HCT116 (cell line): ENCODE measurements at places on chromosomes 2 and 18. TPM values are rescaled to one million over a fixed set of nuclear protein-coding genes. Genes with fewer than 3 reads are reported as not detected.

Gene HADHA
- total RNA-seq = 101 TPM

Gene DQX1
- total RNA-seq = 0.98 TPM

Gene SLC38A11
- not detected for total RNA-seq

Gene ANXA4
- 64.6 TPM for total RNA-seq

Gene ESPNL
- 0.22 TPM for total RNA-seq

Gene GPC1
- total RNA-seq = 79.1 TPM

Gene FSHR
- total RNA-seq = not detected

GRCh38 chr2:230981704-230982103 lies 14.2 kb upstream of the SPATA3 start:
- H3K4me3 ChIP-seq = no peak overlapping the region
- H3K27ac ChIP-seq = no peak overlapping the region
- no peaks in the 10 kb centered on the region for H3K27me3 ChIP-seq
- no peaks in the 10 kb centered on the region for H3K36me3 ChIP-seq

GRCh38 chr2:38528008-38528442 lies 74.7 kb downstream of the HNRNPLL start:
- DNase-seq = no peak
- no peaks in the 10 kb centered on the region for H3K27me3 ChIP-seq
- H3K36me3 ChIP-seq = no peaks in the 10 kb centered on the region
- H3K4me1 ChIP-seq = peaks cover 13% of the 10 kb centered on the region

DNA sequence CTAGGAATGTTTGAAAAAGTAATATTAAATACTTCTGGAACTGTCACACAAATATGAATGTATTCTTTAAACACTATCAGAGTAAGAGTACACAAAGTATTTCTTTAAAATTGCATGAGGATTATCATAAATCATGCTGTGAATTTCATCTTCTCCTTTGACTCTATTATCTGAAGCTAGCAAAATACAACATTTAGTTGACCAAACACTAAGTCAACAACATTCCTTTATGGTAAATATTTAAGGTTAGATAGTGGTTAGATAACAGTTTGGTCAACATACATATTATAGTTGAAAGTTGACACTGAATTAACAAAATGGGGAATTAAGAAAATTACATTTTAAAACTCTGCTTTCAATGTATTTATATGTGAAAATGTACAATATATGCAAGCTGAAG lies 72.1 kb upstream of the GRB14 start:
- no peaks in the 10 kb centered on the region for H3K36me3 ChIP-seq
- no peak for DNase-seq
- no peak overlapping the region for H3K4me3 ChIP-seq

DNA sequence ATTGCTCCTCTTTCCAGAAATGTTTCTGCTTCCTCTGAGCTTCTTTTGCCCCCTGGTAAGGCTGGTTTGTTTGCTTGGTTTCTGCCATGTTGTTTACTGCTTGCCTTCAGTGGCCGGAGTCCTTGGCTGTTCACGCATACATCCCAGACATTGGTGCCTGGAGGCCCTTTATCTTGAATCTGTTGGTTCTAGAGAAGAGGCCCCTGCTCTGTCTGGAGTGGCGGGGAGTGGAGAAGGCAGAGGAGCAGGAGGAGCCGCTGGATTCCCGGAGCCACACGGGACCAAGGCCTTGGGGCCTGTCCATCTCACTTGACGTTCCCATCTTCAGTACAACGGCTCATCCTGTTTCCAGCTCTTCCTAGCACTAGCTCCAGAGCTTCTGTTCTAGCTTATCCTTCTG lies 77.2 kb upstream of the PXDN start:
- peaks cover 4% of the 10 kb centered on the region for H3K4me1 ChIP-seq
- DNase-seq = no peak
- no peak overlapping the region for H3K27ac ChIP-seq
- no peak overlapping the region for H3K4me3 ChIP-seq

DNA sequence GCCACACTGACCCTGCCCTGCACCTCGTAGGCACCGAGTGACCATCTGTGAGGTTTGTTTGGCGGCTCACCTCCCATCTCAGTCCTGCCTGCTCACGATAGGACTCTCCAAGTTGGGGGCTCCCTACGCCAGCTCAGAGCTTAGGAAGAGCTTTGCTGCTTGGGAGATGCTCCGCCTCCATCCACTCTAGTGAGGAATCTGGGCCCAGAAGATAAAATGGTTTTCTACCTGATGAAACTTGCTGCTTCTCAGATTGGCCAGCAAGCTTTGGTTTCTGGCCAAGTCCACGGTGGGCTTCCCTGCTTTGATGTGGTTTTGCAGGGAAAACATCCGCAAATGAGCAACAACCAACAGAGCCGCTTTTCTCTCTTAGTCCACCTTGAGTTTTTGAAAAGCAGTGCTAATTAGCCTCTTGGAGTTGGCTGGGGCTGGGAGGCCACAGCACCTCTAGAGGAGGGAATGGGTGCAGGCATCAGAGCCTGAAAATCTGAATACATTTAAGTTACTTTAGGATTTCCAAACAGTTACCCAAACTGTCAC lies 42.2 kb downstream of the THNSL2 start:
- H3K36me3 ChIP-seq = no peaks in the 10 kb centered on the region
- no peak overlapping the region for H3K27ac ChIP-seq
- H3K4me3 ChIP-seq = no peak overlapping the region

GRCh38 chr2:30770816-30771576 lies 36.2 kb downstream of the CAPN13 start:
- H3K27ac ChIP-seq = no peak overlapping the region
- no peak for DNase-seq
- peaks cover 56% of the 10 kb centered on the region for H3K27me3 ChIP-seq
- no peaks in the 10 kb centered on the region for H3K36me3 ChIP-seq
- no peak overlapping the region for H3K4me3 ChIP-seq
- no peaks in the 10 kb centered on the region for H3K4me1 ChIP-seq

GRCh38 chr2:227671170-227671905 lies 4.7 kb downstream of the SCYGR5 start:
- no peak overlapping the region for H3K27ac ChIP-seq
- DNase-seq = no peak
- no peaks in the 10 kb centered on the region for H3K36me3 ChIP-seq
- no peak overlapping the region for H3K4me3 ChIP-seq
- H3K27me3 ChIP-seq = no peaks in the 10 kb centered on the region

- H3K4me1 ChIP-seq = no peaks in the 10 kb centered on the region
- no peak for DNase-seq
- H3K27me3 ChIP-seq = no peaks in the 10 kb centered on the region
- no peak overlapping the region for H3K4me3 ChIP-seq
Measured at GRCh38 chr2:79831961-79832360, 319.1 kb downstream of the CTNNA2 start.

- no peak overlapping the region for H3K27ac ChIP-seq
- DNase-seq = no peak
- H3K27me3 ChIP-seq = no peaks in the 10 kb centered on the region
- no peak overlapping the region for H3K4me3 ChIP-seq
Measured at GRCh38 chr2:227374158-227374557, 4.9 kb downstream of the TM4SF20 start.

GRCh38 chr2:145267451-145267850 lies 747.5 kb upstream of the ZEB2 start:
- H3K4me3 ChIP-seq = no peak overlapping the region
- H3K36me3 ChIP-seq = no peaks in the 10 kb centered on the region
- H3K4me1 ChIP-seq = no peaks in the 10 kb centered on the region
- no peak overlapping the region for H3K27ac ChIP-seq

GRCh38 chr2:196274387-196274809 lies 103.0 kb upstream of the STK17B start:
- H3K27me3 ChIP-seq = no peaks in the 10 kb centered on the region
- H3K4me3 ChIP-seq = no peak overlapping the region
- no peak overlapping the region for H3K27ac ChIP-seq

DNA sequence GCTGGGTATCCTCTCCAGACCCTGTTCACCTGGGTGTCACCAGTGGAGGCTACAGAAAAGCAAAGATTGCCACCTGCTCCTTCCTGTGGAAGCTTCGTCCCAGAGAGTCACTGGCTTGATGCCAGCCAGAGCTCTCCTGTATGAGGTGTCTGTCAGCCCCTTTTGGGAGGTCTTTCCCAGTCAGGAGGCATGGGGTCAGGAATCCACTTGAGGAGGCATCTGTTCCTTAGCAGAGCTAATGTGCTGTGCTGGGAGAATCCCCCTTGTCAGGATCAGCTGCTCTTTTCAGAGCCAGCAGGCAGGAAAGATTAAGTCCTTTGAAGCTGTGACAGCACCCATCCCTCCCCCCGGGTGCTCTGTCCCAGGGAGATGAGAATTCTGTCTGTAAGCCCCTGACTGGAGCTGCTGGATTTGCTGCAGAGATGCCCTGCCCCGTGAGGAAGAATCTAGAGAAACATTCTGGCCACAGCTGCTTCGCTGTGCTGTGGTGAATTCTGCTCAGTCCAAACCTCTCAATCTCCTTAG lies 121.8 kb downstream of the GPR39 start:
- no peak overlapping the region for H3K27ac ChIP-seq
- H3K36me3 ChIP-seq = no peaks in the 10 kb centered on the region
- H3K4me3 ChIP-seq = no peak overlapping the region
- no peak for DNase-seq
- no peaks in the 10 kb centered on the region for H3K4me1 ChIP-seq
- H3K27me3 ChIP-seq = no peaks in the 10 kb centered on the region

- H3K4me3 ChIP-seq = no peak overlapping the region
- no peak overlapping the region for H3K27ac ChIP-seq
- DNase-seq = no peak
- H3K4me1 ChIP-seq = no peaks in the 10 kb centered on the region
- H3K36me3 ChIP-seq = no peaks in the 10 kb centered on the region
Measured at GRCh38 chr2:51085420-51086068, 53.6 kb upstream of the NRXN1 start.

GRCh38 chr2:113058411-113058994 lies 495 bp upstream of the IL36RN start:
- no peak overlapping the region for H3K4me3 ChIP-seq
- H3K36me3 ChIP-seq = no peaks in the 10 kb centered on the region
- H3K4me1 ChIP-seq = no peaks in the 10 kb centered on the region
- H3K27me3 ChIP-seq = no peaks in the 10 kb centered on the region

- peaks cover 5% of the 10 kb centered on the region; the same call in 1 of the 2 replicates for H3K4me1 ChIP-seq
- DNase-seq = no peak
- H3K36me3 ChIP-seq = no peaks in the 10 kb centered on the region
- H3K27me3 ChIP-seq = peaks cover 18% of the 10 kb centered on the region; the same call in 1 of the 2 replicates
Measured at GRCh38 chr18:58793361-58793760, 71.3 kb upstream of the ZNF532 start.

GRCh38 chr18:31105733-31106132 lies 3.5 kb upstream of the DSC2 start:
- DNase-seq = no peak
- no peaks in the 10 kb centered on the region for H3K27me3 ChIP-seq
- H3K4me1 ChIP-seq = peaks cover 8% of the 10 kb centered on the region; the same call in 1 of the 2 replicates
- H3K36me3 ChIP-seq = no peaks in the 10 kb centered on the region
- no peak overlapping the region for H3K27ac ChIP-seq

GRCh38 chr2:20021405-20022009 lies 9.0 kb upstream of the MATN3 start:
- no peak for DNase-seq
- H3K36me3 ChIP-seq = no peaks in the 10 kb centered on the region
- no peaks in the 10 kb centered on the region for H3K4me1 ChIP-seq
- H3K4me3 ChIP-seq = no peak overlapping the region

GRCh38 chr2:102103992-102104871 lies 38.3 kb upstream of the IL1R1 start:
- no peaks in the 10 kb centered on the region for H3K36me3 ChIP-seq
- H3K4me3 ChIP-seq = no peak overlapping the region
- no peaks in the 10 kb centered on the region for H3K4me1 ChIP-seq
- H3K27ac ChIP-seq = no peak overlapping the region
- H3K27me3 ChIP-seq = no peaks in the 10 kb centered on the region
